ENCODE measurements at places on chromosomes 3 and 15.

DNA sequence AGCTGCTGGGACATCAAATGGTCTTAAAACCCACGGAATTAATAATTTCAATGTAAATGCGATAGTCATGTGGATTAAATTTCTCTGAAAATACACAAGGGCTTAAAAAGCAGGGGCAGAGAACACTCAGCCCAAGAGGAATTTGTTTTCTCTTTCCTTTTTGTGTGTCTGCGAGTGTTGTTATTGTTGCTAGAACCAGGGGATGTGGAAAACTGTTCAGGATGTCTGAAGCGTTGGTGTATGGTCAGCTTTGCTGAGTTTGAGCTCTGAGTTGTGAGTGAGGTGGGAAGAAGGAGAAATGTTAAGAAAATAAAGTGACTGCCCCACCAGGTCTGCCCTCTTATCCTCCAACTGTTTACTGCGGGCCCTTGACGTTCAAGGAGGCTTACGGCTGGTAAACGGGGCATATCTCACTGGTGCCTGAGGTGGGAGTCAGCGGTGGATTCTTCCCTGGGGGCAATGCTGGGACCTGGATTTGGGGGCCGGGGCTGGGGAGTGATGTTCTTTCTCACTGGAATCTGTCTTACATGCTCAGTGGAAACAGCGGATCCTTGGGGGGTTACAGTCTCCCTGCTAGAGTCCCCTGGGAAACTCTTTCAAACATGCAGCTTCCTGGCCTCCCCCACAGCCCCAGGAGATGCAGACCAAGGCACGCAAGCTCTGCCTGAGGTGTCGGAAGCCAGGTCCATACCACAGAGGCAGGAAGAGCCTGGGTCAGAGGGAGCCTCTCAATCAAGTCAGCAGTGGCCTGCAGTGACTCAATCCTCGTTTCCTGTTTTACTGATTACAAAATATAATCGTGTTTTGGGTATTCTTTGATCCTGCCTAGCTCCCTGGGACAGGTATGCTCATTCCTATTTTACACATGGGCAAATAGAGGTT lies 41.8 kb downstream of the ITGA11 start:
- H3K4me1 ChIP-seq = no peaks in the 10 kb centered on the region
- no peak for DNase-seq
- no peaks in the 10 kb centered on the region for H3K36me3 ChIP-seq
- no peaks in the 10 kb centered on the region for H3K27me3 ChIP-seq
- H3K27ac ChIP-seq = no peak overlapping the region

GRCh38 chr3:74282202-74282601 lies 332.3 kb downstream of the CNTN3 start:
- no peaks in the 10 kb centered on the region for H3K4me1 ChIP-seq
- H3K4me3 ChIP-seq = no peak overlapping the region
- no peaks in the 10 kb centered on the region for H3K36me3 ChIP-seq
- H3K27ac ChIP-seq = no peak overlapping the region

DNA sequence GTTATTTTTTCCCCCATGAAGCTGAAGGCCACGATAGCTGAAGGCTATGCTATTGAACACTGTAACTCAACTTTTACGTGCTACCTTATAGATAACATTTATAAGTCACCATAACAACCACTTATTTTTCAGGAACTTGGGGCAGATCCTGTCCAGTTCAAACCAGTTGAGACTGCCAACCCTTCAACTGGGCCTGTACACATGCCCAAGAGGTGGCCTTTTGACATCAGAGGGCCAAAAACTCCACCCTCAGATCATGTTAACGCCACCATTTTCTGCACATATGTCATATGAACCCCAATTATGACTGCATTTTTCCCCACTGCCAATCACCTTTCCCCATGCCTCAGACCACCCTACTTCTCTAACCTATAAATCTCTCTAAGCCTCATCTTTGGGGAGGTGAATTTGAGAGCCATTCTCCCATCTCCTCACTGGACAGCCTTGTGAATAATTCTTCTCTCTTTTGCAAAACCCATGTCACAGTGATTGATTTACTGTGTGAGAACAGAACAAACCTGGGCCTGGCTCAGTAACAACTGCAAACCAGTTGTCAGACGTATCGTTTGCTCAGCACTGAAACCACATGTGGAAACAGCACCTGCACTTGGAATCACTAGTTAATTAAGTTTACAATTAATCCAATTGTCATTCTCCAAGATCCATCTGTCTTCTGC lies 42.5 kb downstream of the ZNF445 start:
- H3K27me3 ChIP-seq = no peaks in the 10 kb centered on the region
- no peaks in the 10 kb centered on the region for H3K36me3 ChIP-seq
- DNase-seq = no peak
- no peak overlapping the region for H3K27ac ChIP-seq
- H3K4me1 ChIP-seq = peaks cover 19% of the 10 kb centered on the region

DNA sequence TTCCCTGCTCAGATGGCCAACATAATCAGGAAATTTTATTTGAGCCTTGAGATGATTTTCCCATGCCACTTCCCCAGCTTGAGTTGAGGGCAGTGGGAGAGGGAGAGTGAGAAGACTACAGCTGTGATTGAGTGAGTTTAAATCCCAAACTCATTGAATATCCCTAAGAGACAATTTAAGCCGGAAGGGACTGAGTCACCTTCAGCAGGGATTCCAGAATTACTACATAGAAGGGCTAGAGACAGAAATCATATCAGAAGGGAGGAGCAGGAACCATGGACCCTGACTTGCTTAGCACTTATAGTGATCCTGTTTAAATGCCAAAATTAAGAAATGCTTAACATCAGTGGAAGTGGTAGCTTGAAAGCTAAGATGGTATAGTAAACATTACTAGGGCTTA lies 312.2 kb upstream of the SLCO3A1 start:
- no peaks in the 10 kb centered on the region for H3K4me1 ChIP-seq
- no peaks in the 10 kb centered on the region for H3K36me3 ChIP-seq
- H3K27ac ChIP-seq = no peak overlapping the region
- no peaks in the 10 kb centered on the region for H3K27me3 ChIP-seq
- DNase-seq = no peak
- no peak overlapping the region for H3K4me3 ChIP-seq

DNA sequence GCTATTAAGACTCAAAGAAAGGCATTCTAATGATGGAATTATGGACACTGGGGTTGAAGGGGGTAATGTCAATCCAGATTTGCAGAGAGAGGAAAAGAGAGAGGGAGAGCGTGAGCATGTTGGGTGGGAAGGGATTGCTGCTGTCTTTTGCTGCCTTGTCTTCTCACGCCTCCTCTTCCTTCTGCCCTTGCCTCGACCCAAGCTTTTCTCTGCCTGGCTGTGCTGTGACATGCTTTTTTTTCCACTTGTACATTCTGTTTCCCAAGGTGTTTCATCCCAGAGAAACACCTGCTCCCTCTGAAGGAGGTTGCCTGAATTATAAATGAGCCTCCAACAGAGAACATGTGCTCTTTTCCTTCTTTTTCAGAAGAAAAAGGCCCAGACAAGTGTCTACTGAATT lies 80.3 kb downstream of the BDH1 start:
- H3K4me3 ChIP-seq = no peak overlapping the region
- no peak for DNase-seq
- H3K27ac ChIP-seq = no peak overlapping the region
- H3K4me1 ChIP-seq = peaks cover 26% of the 10 kb centered on the region
- H3K27me3 ChIP-seq = no peaks in the 10 kb centered on the region
